ENCODE measurements at places on chromosomes 12 and 14.

- no peak for DNase-seq
These were observed 5.7 kb upstream of the KRT5 start for GRCh38 chr12:52525661-52526499.

- no peak for DNase-seq
These were observed 9.2 kb downstream of the PPP1R1A start for GRCh38 chr12:54579258-54579657.

GRCh38 chr12:74043343-74043742 is 494.3 kb upstream of the ATXN7L3B start:
- no peak for DNase-seq

DNA sequence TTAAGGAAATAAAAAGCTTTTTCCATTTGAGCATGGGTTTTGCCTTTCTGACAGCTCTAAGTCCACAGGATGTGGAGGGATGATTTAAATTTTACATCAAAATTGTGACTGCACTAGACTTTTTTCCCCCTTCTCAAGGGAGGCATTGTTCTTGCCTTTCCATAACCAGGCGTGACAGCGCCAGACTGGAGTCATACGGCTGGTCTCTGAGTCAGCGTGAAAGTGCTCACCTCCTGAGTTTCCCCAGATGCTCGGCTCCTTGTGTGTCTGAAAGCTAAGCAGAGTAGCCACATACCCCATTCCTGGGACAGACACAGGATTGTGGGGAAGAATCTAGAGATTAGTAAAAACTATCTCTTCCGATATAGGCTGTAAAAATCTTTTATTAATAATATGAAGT is 43.1 kb downstream of the SOX5 start:
- no peak for DNase-seq

- no peak for DNase-seq
These were observed 64.9 kb downstream of the FBXO33 start for GRCh38 chr14:39367387-39367751.

GRCh38 chr14:102013669-102014200 is 49.4 kb downstream of the DYNC1H1 start:
- DNase-seq, result no peak

DNA sequence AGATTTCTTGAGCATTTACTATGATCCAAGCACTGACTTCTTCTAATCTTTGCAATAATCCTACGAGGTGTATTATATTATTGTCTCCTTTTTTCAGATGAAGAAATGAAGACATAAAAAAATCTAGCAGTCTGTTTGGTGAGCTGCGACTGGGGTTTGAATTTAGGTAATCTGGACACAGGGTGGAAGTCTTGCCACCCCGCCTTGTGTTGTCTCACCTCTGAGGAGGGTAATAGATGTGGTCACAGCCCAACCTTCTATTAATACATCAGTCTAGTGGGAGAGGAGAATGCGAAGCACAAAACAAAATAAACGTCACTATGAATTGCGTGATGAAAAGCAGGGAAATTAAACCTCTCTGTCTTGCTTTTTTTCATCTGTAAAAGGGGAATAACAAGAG is 993.9 kb downstream of the VRK1 start:
- no peak for DNase-seq

GRCh38 chr12:115149685-115150378 is 465.9 kb upstream of the TBX3 start:
- no peak for DNase-seq

Measured in Panc1 (cell line).